ENCODE measurements at places on chromosomes 7 and 10.

- DNase-seq, result no peak
Observed at GRCh38 chr10:111211706-111212105, 134.9 kb downstream of the ADRA2A start.

- no peak for DNase-seq
Observed at GRCh38 chr10:88149906-88150305, 286.5 kb downstream of the PTEN start.

GRCh38 chr10:50572017-50572491, 51.7 kb downstream of the SGMS1 start:
- no peak for DNase-seq

DNA sequence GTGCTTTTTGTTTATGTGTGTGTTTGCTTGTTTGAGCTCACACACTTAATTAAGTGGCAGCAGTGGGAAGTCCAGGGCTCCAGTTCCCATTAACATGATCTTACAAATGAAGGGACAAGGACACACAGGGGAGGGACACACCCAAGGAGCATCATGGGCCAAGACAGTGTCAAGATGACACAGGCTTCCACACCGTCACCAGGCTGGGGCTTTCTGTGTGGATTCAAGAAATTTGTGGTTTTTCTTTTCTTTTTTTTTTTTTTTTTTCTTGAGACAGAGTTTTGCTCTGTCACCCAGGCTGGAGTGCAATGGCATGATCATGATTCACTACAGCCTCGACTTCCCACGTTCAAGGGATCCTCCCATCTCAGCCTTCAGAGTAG, 173.6 kb downstream of the KIAA1217 start:
- DNase-seq, result peak; percentile 6

- DNase-seq, result no peak
Observed at GRCh38 chr7:157643525-157643970, 306.7 kb downstream of the DNAJB6 start.

GRCh38 chr7:42614636-42615035, 297.2 kb downstream of the C7orf25 start:
- no peak for DNase-seq

- DNase-seq, result no peak
Observed at GRCh38 chr7:124323597-124323996, 290.7 kb upstream of the TMEM229A start.

- DNase-seq, result no peak
Observed at GRCh38 chr7:91357901-91358300, 93.7 kb downstream of the FZD1 start.

DNA sequence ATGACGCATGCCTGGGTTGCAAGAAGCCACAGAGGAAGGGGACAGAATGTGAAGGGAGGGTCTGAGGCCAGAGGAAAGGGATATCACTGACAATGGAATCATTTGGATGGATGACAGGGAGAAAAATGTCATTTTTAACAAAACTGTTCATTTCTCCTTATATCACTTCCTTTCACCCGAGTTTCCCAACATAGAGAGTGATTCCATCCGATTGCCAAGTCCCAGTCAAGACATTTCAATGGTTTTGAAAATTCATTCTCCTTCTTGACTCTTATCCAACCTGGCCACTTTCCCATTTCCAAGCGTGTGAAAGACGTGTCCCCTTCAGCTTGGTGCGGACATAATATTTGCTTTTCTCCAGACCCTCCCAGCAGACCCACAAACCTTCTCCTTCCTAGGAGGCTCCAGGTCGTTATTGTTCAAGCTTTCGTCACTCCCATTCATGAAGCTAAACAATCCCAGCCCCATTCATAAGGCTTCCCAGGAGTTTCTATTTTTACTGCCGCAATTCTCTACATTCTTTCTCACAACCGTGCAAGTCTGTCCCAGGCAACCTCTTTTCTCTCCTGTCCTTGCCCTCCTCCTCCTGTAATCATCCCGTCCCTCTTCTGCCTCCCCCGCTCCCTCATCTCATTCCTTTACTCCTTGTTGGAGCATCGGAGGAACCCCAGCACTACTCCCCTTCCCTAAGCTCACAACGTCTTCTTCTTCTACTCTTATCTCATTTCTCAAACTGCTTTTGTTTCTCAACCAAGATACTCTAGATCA, 301.3 kb upstream of the KLF6 start:
- no peak for DNase-seq

GRCh38 chr7:64618785-64619456, 47.0 kb upstream of the ZNF107 start:
- DNase-seq, result no peak
